Activated CD4-positive, alpha-beta memory T cell treated with anti-CD3 and anti-CD28 coated beads for 36 hours (primary cell): ENCODE measurements at places on chromosomes 4 and X. TPM values are rescaled to one million over a fixed set of nuclear protein-coding genes. Genes with fewer than 3 reads are reported as not detected.

- DNase-seq, result no peak
Observed at GRCh38 chr4:74217365-74217764, 59.4 kb downstream of the MTHFD2L start.

GRCh38 chrX:39956803-39957394 is 140.9 kb downstream of the BCOR start:
- DNase-seq, result no peak

The HSFX1 gene
- 0.43 TPM for total RNA-seq

DNA sequence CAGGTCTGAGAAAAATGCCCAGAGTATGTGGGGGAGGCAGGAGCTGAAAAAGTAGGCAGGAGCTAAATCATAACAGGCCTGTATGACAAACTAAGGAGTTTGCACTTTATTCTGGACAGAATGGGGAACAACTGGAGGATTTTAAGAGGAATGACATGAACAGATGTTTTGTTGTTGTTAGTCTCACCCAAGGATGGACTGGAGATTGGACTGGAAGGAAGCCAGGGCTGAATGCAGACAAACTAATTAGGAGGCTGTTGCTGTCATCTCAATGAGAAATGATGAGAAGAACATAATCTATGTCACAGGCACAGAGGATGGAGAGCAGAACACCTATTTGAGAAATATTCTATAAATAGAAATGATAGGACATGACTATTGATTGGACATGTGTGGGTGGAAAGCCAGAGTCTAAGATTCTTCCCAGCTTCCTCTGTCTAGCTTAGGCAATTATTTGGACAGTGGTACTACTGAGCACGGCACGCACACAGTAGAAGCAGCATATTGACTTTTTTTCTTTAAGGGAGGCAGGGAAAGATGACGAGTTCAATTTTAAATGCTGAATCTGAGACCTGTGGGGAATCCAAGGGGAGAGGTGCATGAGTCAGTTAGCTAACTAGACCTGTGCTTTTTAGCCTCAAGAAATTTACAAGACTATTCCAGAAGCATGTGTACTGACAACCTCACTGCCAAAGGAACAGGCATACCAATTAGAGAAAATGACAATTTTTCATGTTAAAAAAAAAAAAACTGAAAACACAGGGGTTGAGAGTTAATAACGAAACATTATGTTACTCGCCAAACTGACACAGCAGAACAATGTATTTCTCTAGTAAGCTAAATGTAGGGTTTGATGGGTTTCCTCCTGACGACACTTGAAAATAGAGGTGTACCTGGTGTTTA is 963 bp upstream of the USO1 start:
- no peak for DNase-seq

GRCh38 chr4:79987401-79987800 is 85.6 kb downstream of the ANTXR2 start:
- DNase-seq, result no peak

- no peak for DNase-seq
Observed at GRCh38 chr4:38181286-38181685, 221.1 kb downstream of the PTTG2 start.

DNA sequence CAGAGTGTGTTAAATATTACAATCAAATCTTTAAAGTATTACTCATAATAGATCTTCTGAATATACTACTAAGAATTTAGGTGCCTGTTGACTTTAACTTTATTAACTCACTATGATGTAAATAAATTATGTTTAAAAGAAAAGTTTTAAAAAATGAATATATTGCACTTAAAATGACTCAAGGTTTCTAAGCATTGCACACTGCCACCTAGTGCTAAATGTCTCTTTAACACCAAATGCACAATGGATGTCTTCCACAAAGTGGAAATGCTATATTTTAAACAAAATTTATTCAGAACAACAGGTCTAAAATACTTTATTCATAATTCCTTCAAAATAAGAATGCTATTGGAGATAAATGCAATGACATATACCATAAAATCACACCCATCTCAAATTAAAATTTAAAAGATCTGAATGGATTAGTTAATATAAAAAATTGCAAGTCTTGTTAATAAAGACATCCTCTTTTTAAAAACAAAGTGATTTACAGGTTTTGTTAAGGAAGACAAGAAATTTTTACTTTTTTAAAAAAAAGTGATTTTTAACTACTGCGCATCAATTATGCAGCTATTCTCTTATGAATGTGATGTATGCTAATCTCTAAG is 5.5 kb downstream of the INPP4B start:
- no peak for DNase-seq

The COPS4 gene
- 40.6 TPM for total RNA-seq

- peak; percentile 75 for DNase-seq
Observed at GRCh38 chrX:10189317-10190268, 32.8 kb downstream of the CLCN4 start.

The HCFC1 gene
- total RNA-seq, result 90.4 TPM

DNA sequence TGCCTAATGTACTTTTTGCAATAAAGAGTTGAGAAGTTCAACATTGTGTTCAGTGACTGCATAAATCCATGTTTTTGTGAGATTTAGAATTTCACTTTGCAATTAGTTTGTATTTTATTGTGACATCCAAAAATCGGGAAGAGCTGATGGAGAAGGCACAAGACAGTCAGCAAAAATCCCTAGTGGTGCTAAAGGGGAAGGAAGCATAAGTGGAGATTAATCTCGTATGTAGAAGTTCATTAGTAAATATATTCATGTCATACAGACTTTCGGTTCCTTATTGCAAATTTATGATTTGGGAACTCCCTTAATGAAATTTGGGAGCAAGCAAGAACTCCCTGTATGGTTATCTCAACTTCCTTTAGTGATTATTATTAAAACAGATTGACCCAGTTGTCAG is 57.8 kb upstream of the SLC39A8 start:
- no peak for DNase-seq

The HSD17B11 gene
- total RNA-seq, result 19.8 TPM

The COL25A1 gene
- not detected for total RNA-seq

The FABP2 gene
- total RNA-seq, result not detected

DNA sequence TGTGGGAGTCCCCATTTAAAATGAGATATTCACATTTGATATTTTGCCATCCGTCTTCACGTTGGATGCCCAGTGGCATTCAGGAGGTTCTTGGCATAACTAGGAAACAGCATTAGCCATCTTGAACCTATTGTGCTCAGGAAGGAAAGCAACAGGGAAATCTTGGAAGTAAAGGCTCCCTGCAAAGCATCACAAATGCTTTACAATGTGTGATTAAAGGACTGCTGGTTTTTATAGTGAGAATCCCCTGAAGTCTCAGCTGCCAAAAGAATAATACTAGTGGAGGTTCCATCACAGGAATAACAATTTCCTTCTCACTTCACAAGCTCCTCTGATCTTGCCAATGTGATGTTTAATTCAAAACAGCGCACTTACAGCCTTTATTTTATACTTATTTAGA is 49.7 kb upstream of the NPNT start:
- no peak for DNase-seq

The ARR3 gene
- not detected for total RNA-seq
